ENCODE measurements at places on chromosomes 4 and X.

DNA sequence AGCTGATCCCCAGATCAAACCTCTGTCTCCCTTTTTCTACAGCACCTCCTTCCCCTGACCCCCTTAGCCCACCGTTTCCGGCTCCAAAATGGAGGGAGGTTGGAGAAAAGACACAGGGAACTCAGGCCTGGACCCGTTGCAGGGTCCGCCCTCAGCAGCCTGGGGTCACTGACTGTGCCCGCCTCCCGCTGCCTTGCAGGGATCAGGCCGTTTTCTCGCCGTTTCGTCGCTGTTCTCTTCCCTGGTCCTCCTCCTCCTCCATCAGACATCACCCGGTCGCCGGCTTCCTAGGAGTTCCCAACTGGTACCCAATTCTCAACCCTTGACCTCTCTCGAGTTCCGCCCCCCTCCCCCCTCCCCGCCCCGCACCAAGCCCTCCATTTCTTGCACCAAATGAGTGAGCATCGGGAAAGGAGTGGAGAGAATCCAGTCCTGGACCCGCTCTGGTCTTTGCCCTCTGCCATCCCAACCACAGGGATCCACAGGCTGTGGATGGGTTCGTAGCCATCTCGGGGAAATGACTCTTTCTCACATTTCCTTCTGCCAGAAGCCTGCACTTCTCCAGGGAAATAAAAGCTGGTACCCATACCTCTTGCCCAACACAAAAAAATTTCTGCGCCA is 493 bp downstream of the TCEAL5 start:
- DNase-seq, result no peak

- DNase-seq, result no peak
These were observed 2.7 kb downstream of the TMEM255A start for GRCh38 chrX:120308558-120308957.

GRCh38 chr4:41579043-41579442 is 41.1 kb downstream of the LIMCH1 start:
- DNase-seq, result no peak

DNA sequence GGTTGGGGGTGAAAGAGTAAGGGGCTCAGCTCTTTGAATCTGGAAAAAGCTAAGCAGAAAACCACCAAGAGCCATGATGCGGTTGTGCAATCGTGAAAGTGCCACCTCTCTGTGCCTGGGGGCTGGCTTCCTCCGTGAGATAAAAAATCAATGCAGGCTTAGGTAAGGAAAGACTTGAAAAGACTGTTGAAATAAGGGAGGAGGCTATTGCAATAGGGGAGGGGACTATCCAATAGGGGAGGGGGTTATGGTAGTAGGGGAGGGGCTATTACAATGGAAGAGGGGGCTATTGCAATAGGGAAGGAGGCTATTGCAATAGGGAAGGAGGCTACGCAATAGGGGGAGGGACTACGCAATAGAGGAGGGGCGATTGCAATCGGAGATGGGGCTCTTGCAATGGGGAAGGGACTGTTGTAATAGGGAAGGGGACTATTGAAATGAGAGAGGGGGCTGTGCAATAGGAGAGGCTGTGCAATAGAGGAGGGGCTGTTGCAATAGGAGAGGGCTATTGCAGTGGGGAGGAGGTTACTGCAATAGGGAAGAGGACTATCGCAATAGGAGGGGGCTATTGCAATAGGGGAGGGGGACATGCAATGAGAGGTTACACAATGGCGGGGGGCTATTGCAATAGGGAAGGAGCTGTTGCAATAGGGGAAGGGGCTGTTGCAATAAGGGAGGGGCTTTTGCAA is 162.3 kb upstream of the PSAPL1 start:
- DNase-seq, result no peak

GRCh38 chr4:8451440-8452182 is 11.0 kb downstream of the TRMT44 start:
- no peak for DNase-seq

- DNase-seq, result no peak
These were observed 368.6 kb upstream of the CXorf51A start for GRCh38 chrX:147183161-147183560.

- no peak for DNase-seq
These were observed 322.1 kb downstream of the TLL1 start for GRCh38 chr4:166195101-166195500.

GRCh38 chr4:118338518-118338917 is 14.3 kb downstream of the PRSS12 start:
- DNase-seq, result no peak
